ENCODE measurements at places on chromosomes 16 and 17.

GRCh38 chr16:3832668-3833067 lies 47.8 kb downstream of the CREBBP start:
- DNase-seq: peak; percentile 42

DNA sequence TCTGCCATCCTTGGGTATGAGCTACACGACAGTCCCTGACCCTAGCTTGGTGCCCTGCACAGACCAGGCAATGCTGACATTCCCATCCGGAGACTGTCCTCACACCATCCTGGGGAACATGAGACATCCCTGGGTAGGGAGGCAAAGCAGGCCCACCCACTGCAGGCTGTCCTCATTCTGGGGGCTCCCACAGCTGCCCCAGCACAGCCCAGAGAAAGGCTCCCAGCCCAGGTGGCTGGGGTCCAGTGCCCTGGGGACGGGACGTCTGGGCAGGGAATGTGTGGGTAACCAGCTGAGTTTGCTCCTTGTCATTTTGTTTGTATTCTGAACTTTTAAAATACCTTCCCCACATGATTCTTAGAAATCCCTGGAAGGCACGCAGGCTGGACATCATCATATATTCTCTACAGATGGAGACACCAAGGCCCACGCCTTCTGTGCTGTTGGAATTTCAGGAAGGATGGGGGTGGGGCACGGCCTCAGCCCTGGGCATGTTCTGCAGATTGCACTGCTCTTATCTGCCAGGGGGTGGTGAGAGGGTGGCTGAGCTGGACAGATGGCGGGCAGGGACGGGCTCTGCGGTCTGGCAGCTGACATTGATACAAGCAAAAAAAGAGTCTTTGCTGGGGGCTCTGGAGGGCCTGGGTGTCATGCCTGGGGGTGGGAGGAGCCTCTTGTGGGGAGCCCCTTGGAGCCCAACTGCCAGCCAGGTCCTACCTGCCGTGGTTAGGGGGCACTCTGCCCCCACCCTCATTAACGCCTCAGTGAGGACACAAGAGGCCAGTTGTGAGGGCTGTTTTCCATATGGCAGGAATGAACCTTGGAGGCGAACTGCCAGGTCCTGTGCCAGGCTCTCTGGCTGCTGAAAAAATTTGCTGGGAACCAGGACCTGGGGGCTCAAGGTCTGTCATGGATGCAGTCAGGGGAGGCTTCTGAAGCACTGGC lies 28.4 kb downstream of the LRRC75A start:
- no peak for DNase-seq

GRCh38 chr16:29667755-29668154 lies 4.7 kb downstream of the SPN start:
- DNase-seq: no peak

- no peak for DNase-seq
These were observed 1.2 kb downstream of the CBX2 start for GRCh38 chr17:79779084-79779529.
